ENCODE measurements at places on chromosomes 7 and 10.

DNA sequence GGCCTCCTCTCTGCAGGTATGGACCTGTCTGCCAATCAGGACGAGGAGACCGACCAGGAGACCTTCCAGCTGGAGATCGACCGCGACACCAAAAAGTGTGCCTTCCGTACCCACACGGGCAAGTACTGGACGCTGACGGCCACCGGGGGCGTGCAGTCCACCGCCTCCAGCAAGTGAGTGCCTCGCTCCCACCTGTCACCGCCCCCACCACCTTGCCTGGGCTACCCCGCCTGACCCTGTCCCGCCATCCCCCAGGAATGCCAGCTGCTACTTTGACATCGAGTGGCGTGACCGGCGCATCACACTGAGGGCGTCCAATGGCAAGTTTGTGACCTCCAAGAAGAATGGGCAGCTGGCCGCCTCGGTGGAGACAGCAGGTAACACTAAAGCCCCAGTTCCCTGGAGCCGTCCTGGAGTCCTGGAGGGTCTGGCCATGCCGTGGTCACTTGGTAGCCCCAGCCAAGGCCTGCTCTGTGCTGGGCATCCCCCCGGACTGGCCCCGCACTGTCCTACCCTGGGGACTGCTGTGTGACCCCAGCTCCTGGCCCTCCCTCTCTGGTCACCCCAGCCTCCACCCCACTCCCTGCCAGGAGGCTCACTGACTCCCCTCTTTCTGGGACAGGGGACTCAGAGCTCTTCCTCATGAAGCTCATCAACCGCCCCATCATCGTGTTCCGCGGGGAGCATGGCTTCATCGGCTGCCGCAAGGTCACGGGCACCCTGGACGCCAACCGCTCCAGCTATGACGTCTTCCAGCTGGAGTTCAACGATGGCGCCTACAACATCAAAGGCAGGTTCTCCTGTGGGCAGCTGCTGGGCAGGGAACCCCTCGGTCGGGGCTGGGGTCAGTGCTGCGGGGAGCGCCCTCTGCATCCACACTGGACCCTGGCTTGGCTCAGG lies 178.0 kb downstream of the RNF216 start:
- DNase-seq: no peak

DNA sequence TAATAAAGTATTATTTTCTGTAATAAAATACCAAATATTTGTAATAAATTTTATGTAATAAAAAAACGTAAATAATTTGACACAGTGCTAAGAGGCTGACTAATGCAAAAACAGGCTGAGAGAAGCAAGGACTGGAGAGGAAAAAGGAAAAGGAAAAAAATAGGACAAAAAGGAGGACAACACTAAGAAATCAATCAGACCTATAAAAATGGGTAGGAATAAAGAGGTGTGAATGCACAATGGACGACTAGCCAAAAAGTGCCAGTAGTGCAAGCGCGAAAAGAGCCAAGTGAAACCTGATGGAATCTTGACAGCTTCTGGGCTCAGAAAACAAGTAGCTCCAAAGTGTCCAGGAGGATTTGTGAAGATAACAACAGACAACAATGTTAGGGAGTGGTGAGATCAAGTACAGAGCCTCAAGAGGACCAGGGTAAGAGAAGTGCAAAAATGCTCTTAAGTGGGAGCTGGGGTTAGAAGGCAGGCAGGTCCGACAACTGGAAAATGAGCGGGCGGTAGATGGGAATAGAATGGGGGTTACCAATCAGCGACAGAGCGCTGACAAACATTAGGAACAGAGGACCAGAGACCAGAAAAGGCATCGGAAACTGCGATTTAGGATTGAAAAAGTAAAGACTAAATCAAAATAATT lies 1.2 kb downstream of the BRAF start:
- DNase-seq: no peak

GRCh38 chr7:25714013-25714412 lies 438.0 kb upstream of the NFE2L3 start:
- DNase-seq: no peak

- DNase-seq: no peak
Observed at GRCh38 chr7:95238252-95238943, 85.9 kb downstream of the PON1 start.

DNA sequence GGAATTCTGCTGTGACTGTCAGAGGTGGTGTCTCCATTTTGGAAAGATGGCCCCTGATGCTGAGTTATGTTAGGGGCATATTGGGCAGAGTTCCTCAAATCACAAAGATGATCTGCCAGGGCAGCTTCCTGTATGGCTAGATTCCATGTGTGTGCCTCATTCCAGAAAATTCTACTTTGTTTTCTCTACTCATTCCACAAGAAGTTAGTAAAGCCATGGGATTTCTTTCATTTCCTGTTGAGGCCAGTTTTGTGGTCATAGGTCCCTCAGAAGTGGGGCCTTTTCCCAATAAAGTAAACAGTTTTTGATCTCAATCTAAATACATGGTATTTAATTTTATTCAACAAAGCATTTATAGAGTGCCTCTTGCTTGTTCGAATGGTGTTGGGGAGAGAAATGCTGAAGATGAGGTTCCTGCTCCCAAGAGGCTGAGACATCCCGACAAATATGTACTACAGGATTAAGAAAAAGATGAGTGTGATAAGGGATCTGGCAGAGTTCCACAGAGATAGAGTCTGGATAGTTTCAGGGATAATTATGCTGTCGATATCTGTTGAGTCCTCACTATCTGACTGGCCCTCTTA lies 33.0 kb downstream of the MINDY4 start:
- DNase-seq: no peak

DNA sequence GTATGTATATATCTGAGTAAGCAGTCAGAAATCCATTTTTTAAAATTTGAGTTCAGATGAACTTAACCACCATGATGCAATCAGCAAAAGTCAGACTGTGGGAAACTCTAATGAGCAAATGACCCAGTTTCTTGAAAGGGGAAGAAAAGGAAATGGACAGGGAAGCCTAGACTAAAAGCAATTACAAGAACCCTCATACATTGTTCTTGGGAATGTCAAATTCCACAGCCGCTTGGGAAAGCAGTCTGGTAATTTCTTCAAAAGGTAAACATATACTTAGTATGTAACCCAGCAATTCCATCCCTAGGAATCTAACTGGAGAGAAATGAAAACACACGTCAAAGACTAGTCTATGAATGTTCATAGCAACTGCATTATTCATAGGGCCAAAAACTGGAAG lies 16.4 kb upstream of the FOXK1 start:
- DNase-seq: no peak

DNA sequence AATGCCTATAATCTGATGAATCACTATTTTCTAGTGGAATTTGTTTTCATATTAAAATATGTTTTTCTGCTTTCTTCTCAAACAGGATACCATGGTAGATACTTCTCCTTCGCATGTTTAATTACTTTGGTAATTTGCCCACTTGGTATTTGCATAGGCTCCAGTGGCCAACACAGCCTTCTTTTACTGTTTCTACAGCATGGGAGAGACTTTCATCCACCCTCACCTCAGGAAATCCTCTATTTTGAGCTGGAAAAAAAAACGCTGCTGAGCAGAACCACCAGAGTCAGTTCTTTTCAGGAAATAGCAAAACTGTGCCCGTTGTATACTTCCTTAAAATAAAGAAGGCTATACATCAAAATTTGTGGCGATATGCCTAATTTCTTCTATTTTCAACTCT lies 213.3 kb downstream of the MDFIC start:
- DNase-seq: no peak

- DNase-seq: no peak
Observed at GRCh38 chr10:24457661-24458318, 248.9 kb downstream of the KIAA1217 start.

DNA sequence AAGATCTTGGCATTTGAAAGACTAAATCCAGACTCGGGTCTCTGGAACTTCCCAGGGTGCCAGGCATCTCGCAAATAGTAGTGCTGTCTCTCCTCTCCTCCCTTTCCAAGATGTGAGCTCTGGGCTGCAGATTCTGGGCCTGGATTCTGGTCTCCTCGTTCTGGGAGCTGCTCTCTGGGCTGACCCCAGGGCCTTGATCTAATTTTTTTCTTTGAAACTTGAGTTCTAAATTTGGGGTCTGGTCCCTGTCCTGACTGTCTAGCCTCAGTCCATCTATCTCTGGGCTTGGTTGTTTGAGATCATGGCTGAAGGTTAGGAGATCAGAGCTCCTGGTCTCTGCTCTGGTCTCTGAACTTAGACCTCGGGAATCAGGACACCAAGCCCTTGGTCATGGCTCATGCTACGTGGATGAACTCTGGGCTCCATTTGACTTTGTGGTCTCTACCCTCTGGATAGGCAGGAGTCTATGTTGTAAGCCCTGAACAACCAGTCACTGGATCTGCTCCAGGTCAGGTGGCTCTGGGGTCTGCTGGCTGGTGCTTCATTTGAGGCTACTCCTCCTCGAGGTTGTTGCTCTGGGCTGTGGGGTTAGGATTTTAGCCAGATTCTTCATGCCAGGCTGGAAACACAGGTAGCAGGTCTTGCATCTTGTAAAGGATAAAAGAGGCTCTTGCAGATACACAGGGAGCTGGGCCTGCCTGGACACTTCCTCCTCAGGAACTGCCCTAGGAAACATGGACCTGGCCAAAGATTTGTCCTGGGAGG lies 8.0 kb upstream of the MBL2 start:
- no peak for DNase-seq

DNA sequence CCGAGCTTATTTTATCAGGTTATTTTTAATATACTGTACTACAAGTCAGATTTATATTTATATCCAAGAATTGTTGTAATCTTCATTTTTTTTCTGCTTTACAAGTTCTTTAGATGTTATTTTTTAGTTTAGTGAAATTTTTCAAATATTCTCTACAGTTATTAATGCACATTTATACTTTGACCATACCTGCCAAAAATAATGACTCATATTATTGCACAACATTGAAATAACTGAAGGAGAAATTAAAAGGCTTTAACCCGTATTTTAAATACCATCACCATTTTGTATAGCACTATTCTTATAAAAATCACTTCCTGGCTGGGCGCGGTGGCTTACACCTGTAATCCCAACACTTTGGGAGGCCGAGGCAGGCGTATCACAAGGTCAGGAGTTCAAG lies 278.5 kb downstream of the BICC1 start:
- no peak for DNase-seq
